ENCODE measurements at places on chromosomes 5 and 9.

GRCh38 chr9:113712053-113712452 is 164.1 kb upstream of the ZNF618 start:
- DNase-seq: no peak

- DNase-seq: no peak
Measured at GRCh38 chr5:93793159-93793781, 51.9 kb upstream of the POU5F2 start.

- no peak for DNase-seq
Measured at GRCh38 chr5:157476702-157477408, 16.8 kb downstream of the NIPAL4 start.

GRCh38 chr5:40514976-40515375 is 164.7 kb upstream of the PTGER4 start:
- DNase-seq: no peak

DNA sequence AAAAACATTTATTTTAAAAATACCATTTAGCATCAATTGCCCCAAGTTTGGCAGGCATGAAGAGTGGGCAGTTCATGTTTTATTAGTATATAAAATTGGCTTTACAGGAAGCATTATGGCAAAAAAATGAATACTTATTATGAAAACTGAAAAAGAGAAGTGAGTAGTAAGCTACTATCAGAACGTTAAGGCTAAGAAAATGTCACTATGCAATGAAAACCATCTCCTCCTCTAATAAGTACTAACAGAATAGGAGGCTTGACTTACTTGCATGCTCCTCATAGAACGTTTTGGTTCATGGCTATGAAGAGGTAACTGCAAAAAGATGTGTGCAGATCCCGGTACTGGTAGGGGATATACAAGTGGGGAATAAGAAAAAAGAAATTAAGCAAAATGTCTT is 23.6 kb downstream of the TICAM2 start:
- DNase-seq: no peak

GRCh38 chr9:27569406-27569805 is 3.9 kb downstream of the C9orf72 start:
- no peak for DNase-seq

GRCh38 chr9:631596-631995 is 209.9 kb upstream of the DMRT1 start:
- no peak for DNase-seq

DNA sequence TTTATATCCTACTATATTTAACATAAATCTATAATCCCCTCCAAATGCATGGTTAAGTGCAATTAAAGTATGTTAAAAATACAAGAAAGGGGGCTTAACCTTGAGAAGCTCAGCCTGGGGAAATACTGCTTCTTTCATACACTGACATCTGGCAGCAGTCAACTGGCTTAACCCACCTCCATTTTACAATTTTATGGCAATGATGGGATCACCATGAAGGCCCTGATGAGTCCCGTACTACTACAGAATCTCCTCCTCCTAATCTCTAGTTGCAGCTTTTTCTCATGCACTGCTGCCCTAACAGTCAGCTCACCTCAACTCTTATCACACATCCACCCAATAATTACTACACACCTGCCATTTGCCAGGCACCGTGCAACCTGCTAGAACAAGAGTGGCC is 40.9 kb downstream of the ZNF608 start:
- no peak for DNase-seq

- DNase-seq: no peak
Measured at GRCh38 chr9:130782886-130783530, 52.0 kb upstream of the ABL1 start.

DNA sequence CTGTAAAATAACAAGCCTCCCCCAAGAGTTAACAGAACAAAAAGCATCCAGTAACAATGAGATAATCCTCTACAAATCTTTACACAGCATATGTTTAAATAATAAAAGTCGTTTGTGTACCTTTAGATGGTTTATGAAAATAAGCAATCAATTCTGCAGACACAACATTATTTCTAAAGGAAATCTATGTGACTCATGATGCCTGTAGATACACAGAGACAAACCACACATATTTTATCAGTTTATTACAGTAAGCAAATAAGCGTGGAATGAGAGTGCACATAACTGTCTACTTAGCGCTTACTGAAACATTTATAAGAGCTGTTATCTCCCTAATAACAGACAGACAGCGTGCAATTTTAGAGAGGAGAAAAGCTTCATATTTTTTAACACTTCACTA is 243.6 kb downstream of the AP3B1 start:
- no peak for DNase-seq

GRCh38 chr5:132479111-132479951 is 11.2 kb downstream of the IRF1 start:
- peak; percentile 34 for DNase-seq

DNA sequence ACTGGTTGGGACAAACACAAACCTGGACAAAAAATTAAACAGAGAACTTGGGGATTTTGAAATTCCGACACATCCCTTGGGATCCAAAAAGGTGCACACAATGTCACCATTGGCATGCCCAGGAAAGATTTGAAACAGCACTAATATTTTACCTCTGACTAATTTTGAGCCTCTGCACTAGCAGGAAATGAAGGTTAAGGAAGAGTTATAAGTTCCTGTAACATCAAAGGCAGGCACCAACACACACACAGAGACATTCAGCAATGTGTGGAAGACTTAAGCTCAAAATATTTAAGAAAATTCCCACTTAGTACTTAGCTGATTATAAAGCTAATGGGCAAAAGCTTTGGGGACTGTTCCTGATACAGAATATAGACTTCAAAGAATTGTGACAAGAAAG is 247.0 kb downstream of the CDH9 start:
- DNase-seq: no peak

DNA sequence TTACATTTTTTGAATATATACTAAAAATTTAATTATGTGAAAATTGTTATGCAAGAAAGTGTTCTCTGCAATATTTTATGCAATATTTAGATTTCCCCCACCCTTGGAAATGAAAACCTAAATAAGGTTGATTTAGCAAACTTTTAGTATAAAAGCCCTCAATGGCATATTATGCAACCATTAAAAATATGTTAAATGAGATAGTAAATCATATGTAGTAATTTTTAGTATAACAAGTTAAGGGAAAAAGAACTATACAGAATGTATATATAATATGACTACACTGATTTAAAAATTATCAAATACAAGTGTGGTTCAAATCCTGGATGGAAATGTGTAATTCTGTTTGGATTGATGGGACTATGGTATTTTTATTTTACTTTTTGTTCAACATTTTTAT is 116.9 kb upstream of the MEF2C start:
- DNase-seq: no peak

DNA sequence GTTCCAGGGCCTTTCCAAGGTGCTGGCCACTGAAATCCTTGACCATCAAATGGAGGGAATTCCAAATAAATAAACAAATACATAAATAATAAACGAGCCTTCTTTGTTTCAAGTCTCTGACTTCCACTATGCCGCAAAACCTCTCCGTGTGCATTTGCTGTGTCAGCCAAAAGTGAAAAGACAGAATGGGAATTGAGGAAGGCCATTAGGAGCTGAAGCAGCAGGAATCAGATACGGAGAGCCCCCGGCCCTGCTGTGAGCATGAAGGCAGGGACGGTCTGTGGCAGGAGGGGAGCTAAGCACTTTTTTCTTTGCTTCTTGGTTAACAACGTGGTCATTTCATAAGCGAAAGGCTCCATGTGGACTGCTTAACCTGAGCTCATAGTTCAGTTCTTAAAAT is 26.1 kb downstream of the PLPPR1 start:
- no peak for DNase-seq

- no peak for DNase-seq
Measured at GRCh38 chr5:161602736-161603135, 56.2 kb upstream of the GABRB2 start.

GRCh38 chr9:36140086-36141084 is 3.9 kb downstream of the GLIPR2 start:
- no peak for DNase-seq

DNA sequence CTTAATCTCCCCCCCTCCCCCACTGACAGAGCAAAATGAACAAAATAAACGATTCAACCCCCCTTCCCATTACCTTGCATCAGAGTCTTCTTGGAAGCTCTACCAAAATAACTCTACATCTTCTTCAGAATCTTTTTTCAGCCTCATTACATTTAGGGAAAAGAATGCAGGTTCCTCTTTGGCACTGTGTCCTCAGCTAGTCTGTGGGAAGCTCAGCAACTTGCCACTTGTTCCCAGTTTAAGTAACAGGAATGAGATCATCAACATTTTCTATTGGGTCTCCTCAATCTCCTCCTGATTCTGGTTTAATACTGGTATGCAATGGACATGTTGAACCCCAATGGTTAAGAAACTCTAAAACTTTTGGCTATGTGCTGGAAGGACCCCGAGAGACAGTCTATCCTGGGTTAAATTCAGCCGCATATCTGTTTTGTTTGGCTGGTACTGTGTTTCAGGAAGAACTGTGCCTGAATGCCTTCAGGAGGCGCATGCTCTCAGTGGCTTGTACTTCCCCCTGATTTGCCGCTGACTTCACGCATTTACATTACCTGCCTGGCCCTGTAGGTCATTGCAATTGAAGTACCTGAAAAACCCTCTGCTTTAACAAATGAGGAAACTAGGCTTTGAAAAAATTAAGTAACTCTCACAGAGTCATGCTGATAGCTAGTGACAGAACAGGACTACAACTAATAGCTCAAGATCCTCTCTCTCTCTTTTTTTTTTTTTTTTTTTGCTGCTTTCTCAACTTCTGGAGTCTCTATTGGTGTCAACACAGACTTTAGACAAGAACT is 78.1 kb upstream of the HMHB1 start:
- no peak for DNase-seq

- DNase-seq: no peak
Measured at GRCh38 chr5:43010935-43011315, 29.2 kb downstream of the ANXA2R start.

All from activated naive CD8-positive, alpha-beta T cell treated with anti-CD3 and anti-CD28 coated beads, Interleukin-2, amount 10 ng/mL, durations not matched to agents 7 days and 5 days (primary cell).